ENCODE measurements at places on chromosomes 7 and 10.

DNA sequence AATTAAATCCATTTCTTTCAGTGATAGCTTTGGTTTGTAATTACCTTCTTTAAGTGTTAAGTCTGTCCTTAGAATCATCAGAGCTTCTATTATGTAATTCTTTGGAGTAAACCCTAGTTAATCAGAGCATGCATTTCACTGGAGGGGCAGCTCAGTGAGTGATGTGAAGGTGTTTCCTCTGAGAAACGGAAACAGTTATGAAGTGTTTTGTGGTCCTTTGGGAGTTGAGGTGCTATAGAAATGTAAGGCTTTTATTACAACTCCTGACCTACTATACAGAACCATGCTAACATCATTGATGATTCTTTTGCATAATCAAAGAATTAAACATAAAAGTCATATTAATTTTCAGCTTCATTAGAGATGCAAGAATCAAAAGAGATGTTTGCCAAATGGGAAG lies 141.5 kb downstream of the EXOC4 start:
- no peak for DNase-seq

DNA sequence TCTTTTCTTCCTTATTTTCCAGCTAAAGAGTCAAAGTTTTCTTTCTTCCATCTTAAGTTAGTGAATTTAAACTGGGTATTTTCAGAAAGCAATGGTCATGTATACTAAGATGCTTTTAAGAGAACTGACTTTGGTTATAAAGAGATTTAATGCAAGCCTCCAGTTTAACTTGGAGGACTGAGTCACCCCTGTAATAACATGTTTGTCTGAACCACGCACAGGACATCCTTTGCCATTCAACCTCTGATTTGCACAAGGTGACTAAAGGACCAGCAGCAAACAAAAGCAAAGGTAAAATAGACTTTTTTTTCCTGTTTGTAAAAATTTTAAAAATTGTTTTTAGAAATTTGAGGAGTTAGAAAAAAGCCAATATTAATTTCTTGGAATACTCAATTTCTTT lies 2.9 kb downstream of the HYAL4 start:
- DNase-seq, result no peak

GRCh38 chr7:151252561-151252835 lies 4.0 kb upstream of the SMARCD3 start:
- DNase-seq, result no peak

GRCh38 chr10:1070919-1071318 lies 14.7 kb downstream of the WDR37 start:
- no peak for DNase-seq

DNA sequence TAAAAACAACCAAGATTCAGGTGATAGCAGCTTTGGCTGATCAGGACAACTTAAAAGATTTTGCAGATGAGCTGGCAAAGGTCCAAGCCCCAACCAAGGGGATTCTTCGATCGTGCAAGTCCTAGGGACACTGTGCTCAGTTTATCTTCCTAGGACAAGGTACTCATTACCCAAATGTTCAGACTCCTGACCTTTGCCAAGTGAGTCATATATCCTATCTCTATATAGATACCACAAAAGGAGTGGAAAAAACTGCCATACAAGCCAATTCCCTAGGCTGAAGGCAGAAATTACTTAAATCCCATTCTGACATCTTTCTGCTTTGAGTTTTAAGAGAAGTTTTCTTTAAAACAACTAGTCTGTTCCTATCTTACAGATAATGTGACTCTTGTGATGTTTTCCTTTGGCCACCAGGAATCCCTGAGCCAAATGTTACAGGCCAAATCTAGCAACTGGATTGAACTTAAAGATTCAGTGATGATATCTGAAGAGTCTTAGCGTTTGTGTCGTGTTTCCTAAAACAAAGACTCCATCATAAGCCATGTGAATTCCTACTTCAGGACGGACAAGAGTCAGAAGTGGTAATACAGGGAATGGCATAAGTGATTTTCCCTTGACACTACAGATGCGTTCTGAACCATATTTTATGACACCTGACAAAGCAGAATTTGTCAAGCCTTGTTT lies 142.6 kb upstream of the ASAH2 start:
- no peak for DNase-seq

- no peak for DNase-seq
Measured at GRCh38 chr7:44336491-44336890, 11.1 kb upstream of the CAMK2B start.

DNA sequence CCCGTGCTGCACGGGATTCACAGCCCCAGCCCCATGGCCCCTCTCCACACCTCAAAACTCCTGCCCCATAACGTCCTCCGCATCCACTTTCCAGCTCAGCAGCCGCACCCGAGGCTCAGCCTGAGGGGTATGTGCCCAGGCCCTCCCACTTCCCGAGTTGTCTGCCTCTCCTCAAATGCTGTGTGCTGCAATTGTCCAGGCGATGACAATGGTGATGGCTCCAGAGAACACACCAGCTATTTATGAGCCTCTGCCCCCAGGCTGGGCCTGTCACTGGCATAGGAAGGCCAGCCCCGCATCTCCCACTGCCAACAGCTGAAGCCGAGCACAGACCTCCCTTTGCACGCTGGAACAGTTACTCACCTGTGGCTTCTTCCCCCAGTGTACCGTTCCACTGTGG lies 2.4 kb upstream of the LDB3 start:
- DNase-seq, result no peak

DNA sequence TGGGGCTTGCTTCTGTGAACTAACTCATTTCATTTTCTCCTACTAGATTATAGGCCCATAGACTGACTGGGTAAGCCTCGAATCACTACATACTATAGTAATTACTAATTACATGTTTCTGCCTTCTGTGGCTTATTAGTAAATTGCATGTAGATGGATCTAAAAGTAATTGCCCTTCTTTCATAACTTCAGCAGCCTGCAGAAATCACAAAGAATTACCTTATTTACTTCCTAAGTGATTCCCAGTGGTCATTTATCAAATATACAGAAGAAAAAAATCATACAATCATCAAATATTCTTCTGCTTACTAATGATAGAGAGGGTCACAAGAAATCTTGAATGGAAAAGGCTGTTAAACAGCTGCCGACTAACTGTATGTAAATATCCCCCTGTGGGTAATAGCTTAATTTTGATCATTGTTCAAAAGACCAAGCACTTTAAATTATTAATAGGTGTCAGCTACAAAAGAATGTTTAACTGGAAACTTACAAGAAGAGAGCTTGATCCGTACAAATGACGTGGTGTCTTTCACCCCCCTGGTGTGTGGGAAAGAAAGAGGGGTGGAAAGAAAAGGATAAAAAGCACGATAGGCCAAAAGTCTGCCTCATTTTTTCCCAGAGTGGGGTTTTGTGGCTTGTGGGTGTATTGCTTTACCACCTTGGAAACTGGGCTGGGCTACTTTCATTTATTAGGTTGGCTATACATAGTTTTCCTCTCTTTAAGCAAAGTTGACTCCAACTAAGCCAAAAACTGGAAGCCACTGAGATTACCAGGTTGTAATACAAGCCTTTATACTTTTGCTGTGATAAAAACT lies 361.8 kb upstream of the ZMIZ1 start:
- DNase-seq, result no peak

GRCh38 chr7:46847126-46847525 lies 734.8 kb downstream of the TNS3 start:
- DNase-seq, result no peak

DNA sequence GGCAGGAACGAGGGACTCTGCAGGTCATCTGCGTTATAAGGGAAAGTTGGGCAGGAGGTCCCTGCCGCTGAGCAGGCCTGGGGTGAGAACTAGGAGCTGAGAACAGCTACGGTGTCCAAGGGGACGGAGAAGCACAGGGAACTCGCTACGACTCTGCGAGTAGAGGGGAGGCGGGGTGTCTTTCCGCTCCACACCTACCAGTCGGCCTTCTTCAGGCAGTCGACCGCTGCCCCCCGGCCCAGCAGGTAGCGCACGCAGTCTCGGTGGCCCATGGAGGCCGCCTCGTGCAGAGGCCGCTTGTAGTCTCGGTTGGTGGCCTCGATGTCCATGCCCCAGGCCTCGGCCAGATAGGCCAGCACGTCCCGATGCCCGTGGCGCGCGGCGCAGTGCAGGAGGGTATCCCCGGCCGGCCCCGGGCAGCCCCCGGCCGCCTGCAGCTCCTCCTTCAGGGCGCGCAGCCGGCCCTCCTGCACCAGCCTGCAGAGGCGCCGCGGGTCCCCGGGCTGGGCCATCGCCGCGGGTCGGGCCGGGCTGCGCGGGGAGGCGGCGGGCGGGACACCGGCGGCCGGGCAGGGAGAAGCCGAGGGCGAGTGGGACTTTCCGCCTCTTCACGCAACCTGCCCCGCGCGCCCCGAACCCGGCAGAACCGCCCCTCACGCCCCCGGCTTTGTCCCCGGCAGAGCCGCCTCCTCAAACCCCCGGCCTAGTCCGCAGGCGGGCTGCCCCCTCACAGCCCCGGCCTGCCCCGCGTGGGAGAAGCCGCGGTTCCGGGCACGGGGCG lies 660 bp downstream of the ANKRD16 start:
- no peak for DNase-seq

DNA sequence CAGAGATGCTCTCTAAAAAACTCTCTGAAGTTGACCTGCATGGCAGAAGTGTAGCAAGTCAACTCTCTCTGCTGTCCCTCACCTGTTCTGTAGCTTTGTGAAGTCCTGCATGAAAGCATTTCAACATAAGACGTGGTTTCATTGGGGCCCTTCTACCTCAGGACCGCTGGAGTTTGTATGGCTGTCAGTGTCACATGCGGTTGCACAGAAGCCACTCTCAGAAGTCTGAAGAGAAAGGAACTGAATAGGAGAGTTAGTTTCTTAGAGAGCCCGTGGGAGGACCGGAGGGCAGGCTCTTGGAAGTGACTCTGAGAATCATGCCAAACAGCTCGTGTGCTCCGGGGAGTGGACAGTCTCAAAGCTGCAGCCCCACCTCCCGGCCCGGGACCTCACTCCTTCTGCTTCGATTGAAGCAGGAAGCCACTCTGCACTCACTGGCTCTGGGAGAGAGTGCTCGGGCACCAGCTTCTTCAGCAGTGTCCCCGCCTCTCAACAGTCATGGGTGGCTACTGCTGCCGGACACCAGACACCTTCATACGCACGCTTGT lies 486.7 kb downstream of the SDK1 start:
- DNase-seq, result no peak

DNA sequence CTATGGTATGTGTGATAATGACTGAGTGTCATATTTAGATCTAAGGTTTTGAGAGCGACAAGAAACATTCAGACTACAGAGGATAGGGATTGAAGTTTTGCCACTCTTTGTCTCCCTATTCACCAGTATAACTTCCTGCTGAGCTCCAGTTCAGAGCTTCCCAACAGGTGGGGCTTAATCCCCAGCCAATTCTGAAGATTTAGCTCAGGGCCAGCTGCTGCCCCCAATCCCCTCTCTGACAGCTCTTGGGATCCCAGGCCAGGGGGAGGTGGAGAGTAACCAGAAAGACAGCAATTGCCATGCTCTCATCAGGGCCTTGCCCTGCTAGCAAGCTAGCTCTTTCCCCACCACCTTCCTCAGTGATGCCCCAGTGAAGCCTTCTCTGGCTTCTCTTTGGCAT lies 57.8 kb downstream of the TRIL start:
- no peak for DNase-seq

DNA sequence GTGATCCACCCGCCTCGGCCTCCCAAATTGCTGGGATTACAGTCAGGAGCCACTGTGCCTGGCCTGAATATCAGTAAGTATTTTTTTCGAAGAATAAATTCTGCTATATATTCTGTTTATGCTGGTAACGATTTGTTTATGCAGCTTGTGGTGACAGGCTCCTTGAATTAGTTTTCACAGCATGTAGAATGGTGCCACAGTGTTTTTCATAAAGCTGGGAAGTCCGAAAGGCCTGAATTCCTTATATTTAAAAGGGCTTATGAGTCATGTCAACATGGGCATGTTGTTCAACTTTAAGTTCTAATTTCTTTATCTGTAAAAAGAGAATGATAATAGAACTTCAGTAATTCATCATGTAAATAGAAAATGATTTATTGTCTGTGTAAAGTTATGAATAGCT lies 42.2 kb upstream of the WASL start:
- no peak for DNase-seq

DNA sequence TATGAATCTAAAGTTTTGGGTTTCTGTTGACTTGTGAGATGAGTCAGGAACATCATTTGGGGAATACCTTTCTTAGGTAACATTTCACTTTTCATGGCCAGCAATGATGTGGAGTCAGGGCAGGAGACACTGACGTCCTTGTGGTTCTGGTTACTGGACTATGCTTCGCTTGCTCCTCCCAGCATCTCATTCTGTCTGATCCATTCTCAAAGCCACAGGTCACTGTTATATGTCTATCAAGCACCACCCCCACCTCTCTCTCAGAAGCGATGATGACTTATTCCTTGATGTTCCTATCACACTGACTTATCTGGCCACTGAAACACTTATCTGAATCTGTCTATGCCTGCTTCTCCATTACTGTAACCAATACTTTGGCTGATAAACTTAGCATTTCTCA lies 51.6 kb downstream of the TES start:
- no peak for DNase-seq

DNA sequence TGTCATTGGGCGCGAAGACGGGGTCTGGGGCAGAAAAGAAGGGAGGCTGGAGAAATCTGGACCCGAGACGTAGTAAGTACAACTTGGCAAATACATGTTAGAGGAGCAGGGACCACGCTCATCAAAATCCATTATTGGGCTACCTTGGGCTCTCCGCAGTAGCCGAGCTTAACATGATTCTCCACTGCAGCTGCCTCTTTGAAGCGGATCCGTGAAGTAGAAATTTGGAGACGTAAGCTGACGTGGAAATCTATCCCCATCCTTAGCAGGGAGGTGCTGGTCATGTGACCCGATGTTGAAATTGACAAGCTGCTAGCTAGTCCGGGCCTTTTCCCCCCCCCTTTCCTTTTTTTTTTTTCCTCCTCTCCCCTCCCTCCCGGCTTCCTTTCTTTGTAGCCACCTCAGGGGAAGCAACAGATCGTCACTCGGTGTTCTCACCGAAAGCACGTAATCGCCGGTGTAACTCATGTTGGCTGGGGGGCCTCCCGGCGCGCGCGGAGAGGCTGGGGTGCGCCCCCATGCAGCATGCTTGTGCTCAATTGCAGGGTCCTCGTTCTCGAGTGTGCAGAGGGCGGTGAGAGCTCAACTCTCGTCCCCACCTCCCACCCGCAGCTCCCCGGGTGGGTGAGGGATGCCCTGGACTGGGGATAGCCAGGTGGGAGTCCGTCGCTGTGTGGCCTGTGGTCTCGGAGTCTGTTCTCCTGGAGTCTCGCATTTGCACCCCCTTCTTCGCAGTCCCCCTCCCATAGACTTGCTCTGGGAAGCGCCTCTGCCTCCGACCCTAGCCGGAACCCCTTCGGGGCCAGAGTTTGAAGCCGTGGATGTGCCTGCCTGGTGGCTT lies at the start of gene HOXA11:
Gene HOXA11, minus strand, starts transcription at position 220 of the 841 bp plus-strand sequence. Its CDS starts 88 bp downstream, at position 132.
- DNase-seq, result no peak
